ENCODE measurements at places on chromosomes 7 and 10.

DNA sequence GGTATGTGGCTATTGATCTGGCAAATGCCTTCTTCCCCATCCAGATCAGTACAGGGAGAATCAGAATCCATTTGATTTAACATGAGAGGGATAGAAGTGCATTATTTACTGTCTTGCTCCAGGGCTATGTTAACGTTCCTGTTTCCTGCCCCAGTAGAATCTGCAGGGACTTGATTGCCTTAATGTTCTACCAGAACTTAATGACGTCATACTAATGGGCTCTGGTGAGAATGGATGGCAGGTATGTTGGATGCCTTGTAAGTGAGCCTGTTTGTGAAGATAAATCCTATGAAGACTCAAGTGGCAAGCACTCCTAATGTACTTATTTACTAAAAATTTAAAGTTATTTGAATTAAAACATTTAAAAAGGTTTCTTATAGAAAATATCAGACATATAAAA lies 44.5 kb upstream of the CHCHD3 start:
- DNase-seq, result no peak

GRCh38 chr10:31318382-31318853 lies 598 bp upstream of the ZEB1 start:
- peak; percentile 70 for DNase-seq

DNA sequence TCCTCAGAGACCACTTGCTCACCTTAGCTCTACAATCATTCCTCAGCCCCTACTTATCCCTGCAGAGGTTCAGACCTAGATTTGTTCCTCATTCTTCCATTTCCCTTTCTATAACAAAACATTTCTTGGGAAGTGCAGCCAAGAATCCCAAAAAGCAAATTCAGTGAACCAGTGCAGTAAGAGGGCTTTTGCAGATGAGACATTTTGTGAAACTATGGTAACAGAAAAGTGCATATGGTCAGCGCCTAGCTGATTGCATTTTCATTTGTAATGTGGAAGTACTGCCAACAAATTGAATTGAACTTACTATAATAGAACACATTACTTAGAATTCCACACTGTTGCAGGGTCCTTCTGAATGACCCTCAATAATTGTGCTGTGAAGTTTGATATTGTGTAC lies 18.6 kb downstream of the AGMO start:
- DNase-seq, result no peak

DNA sequence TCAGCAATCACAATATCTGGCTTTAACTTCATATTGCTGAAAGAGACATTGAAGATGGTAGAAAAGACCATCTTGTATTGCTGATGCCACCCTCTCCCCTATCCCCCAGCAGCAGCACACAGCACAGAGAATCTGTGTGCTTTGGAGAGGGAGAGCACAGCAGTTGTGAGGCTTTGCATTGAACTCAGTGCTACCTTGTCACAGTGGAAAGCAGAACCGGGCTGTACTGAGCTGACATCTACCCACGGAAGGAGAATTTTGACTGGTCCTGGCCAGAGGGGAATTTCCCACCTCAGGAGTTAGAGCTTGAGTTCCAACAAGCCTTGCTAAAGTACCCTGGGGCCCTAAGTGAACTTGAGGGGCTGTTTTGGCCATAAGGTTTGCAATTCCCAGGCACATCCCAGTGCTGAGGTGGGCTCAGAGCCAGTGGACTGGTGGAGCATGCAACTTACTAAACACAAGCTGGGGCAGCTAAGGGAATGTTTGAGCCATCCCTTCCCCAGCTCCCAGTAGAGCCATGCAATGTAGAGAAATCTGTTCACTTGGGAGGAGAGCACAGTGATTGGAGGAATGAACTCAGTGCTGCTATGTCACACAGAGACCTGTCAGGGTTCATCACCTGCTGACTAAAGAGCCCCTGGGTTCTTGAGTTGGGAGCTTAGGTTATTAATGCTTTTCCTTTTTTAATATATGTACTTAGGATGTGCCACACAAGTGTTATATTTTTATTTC lies 62.1 kb downstream of the OR13A1 start:
- no peak for DNase-seq

DNA sequence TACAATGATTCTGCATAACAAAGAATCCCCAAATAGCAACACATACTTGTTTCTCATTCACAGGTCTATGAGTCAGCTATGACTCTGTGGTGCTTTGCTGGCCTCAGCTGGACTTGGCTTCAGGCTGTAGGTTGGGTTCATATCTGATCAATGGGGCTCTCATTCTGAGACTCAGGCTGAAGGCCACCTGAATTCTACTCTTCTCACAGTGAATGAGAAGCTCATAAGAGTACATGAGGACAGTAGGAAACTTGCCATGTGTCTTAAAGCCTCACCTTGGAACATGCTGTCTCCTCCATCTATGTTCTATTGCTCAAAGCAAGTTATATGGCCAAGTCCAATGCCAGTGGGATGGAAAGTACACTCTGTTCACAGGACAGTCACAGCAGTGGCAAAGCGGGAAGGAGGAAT lies 292.9 kb downstream of the BMPER start:
- DNase-seq, result no peak

GRCh38 chr7:36639826-36640225 lies 84.5 kb downstream of the AOAH start:
- peak; percentile 25 for DNase-seq

- peak; percentile 11 for DNase-seq
Measured at GRCh38 chr7:115475761-115476385, 554.0 kb downstream of the MDFIC start.

GRCh38 chr7:14714161-14714728 lies 188.3 kb downstream of the DGKB start:
- no peak for DNase-seq

GRCh38 chr10:112535531-112535951 lies 88.5 kb downstream of the VTI1A start:
- DNase-seq, result no peak

GRCh38 chr10:74381291-74381853 lies 230.4 kb downstream of the ADK start:
- no peak for DNase-seq

- DNase-seq, result no peak
Measured at GRCh38 chr10:122446668-122447423, 7.6 kb upstream of the ARMS2 start.

DNA sequence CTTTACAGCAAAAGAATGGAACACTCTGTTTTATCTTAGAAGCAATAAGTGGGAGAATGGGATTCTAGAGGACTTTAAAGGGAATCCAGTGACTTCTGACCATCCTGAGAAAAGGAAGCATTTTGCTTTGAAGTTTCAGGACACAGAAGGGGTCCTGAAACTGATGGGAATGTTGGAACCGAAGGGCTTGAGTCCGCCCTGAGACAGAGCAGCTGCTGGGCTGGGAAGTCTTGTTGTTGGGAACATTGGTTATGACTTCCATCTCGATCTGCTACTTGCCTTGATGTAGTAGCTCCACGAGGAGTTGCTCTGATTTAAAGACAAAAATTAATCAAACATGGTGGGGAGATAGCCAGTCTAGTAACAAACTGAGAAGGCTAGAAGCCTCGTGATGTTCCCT lies 177.6 kb downstream of the JCAD start:
- no peak for DNase-seq

DNA sequence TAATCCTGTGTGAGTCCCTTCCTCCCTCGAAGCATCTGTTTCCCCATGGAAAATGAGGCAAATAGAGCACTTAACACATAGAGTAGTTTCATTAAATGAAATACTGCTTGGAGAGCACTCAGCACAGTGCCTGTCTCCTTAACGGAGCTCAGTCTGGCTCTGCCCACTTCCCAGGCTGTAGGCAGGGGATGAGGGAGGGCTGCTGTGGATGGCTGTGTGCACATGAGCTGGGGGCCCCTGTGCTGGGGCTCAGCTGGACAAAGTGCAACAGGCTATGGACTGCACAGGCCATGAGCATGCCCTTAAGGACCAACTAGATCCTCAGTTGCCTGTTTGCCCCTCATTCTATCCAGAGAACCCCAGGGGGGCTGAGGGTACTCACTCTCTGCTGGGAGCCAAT lies 14.5 kb downstream of the ZCCHC24 start:
- DNase-seq, result no peak

- no peak for DNase-seq
Measured at GRCh38 chr7:113179313-113179712, 61.0 kb upstream of the SMIM30 start.

DNA sequence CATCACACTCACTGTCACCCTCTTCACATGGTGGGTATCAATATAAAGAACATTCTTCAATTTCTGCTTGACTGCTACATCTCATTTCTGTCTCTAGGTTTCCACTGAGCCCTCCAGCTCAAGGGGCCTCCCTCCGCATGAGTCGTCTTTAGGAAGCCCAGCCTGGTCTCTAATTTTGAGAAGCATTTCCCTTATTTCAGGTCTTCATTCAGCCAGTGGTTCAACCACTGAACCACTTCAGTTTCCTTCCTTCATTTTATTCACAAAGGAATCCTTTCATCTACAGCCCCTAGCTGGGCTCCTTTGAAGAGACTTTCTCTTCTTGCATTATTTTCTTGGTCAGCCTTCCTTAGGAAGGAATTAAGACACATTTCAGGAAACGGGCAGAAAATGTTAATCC lies 257.4 kb downstream of the KCNMA1 start:
- no peak for DNase-seq

- no peak for DNase-seq
Measured at GRCh38 chr7:85947767-85948166, 695.9 kb upstream of the GRM3 start.

DNA sequence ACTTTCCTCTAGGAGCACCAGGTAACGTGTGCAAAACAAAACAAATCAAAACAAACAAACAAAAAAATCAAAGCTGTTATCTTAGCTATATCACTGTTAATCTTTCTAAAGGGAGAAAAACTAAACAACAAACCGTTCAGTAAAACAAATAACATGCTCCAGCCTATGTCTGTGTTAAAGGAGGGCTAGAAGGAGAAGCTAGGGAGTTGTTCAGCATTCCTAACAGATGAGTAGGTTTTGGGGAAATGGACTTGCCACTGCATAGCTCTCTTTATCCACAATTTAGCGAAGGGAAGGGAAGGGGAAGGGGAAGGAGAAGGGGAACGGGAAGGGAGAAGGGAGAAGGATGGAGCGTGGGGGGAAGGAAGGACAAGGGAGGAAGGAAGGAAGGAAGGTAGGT lies 134.2 kb upstream of the AKR1E2 start:
- DNase-seq, result no peak

GRCh38 chr10:114507449-114507848 lies 103.1 kb upstream of the AFAP1L2 start:
- DNase-seq, result no peak

DNA sequence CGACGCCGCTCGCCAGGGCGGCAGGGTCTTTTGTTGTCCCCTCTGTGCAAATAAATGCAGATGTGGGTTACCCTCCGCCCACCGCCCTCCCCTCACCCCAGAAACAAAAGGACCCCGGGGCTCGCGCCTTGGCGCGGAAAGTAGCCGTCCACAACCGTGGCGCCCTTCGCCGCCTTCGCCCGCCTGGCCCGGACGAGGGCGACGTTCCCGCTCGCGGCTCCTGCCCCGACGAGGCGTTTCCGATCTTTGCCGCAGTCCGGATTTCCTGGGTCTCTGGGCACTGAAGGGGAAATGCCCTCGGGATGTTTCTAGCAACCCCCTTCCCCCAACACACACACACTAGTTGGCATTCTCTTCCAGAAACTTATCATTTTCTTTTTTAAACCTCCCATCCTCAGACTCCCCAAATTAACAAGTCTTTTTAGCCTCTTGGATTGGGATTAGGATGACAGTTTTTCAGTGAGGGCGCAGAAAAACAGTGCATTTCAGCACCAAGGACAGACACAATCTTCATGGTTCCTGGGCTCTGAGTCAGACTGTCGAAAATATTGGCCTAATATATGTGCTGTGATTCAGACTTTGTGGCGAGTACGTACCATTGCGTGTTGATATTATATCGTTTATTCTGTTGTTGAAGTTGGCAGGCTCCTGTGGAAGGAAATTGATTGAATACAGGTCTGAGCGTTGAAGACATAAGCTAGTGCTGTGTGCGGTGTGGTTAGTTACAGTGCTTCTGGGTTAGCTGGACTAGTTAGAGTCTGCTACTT lies 771 bp downstream of the PHYHIPL start:
- DNase-seq, result no peak

- no peak for DNase-seq
Measured at GRCh38 chr7:22765609-22766008, 38.6 kb downstream of the IL6 start.

GRCh38 chr7:28347475-28348318 lies 64.6 kb upstream of the CREB5 start:
- no peak for DNase-seq

GRCh38 chr7:98520356-98520951 lies 96.6 kb upstream of the NPTX2 start:
- no peak for DNase-seq

DNA sequence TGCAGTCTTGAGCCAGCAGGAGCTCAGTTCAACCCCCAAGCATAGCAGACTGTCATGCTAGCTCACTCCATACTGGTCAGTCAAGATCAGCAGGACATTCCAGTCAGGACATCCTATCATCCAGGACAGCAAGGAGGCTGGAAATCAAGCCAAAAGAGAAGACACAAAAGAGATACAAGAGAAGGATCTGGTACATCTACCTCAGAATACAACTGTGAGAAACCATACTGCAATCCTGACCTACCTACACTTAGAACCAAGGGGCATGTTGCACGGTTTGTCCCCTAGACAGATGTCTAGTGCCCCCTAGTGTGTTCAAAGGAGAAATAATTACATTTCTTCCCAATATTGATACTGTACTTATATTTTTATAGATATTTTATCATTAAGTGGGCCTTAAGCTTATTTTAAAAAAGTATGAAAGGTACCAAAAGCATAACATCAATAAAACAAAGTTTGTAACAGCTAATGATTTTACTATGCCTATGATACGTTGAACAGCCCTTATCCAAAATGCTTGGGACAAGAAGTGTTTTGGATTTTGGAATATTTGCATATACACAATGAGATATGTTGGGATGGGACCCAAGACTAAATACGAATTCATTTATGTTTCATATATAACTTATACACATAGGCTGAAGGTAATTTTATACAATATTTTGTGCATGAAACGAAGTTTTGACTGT lies 26.7 kb downstream of the ERCC6 start:
- no peak for DNase-seq

GRCh38 chr7:107023522-107024151 lies 20.9 kb upstream of the PRKAR2B start:
- DNase-seq, result no peak

DNA sequence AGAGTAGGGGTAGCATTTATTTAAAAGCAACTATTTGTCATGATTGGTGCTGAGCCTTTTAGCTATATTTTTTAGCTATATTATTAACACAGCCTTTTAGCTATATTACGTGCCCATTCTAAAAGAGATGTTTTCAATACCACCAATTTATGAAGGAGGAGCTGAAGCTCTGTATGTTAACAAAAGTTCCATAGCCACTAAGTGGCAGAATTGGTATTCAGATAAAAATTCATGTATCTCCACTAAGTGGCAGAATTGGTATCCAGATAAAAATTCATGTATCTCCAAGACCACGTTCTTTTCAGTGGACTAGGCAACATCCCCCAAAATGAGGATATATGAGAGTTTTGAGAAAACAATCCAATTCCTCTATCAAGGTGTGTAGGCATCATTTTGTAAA lies 268.6 kb downstream of the HGF start:
- DNase-seq, result no peak

- no peak for DNase-seq
Measured at GRCh38 chr10:93775356-93775755, 17.6 kb downstream of the LGI1 start.

All from activated naive CD4-positive, alpha-beta T cell treated with Interleukin-2 at 50 U/mL for 16 hours (primary cell).